ENCODE measurements at places on chromosomes 5 and 9. TPM values are rescaled to one million over a fixed set of nuclear protein-coding genes. Genes with fewer than 3 reads are reported as not detected.

The GFM2 gene
- total RNA-seq, result 44.8 TPM

The LCN1 gene
- not detected for total RNA-seq

The EMB gene
- total RNA-seq, result 19.7 TPM

DNA sequence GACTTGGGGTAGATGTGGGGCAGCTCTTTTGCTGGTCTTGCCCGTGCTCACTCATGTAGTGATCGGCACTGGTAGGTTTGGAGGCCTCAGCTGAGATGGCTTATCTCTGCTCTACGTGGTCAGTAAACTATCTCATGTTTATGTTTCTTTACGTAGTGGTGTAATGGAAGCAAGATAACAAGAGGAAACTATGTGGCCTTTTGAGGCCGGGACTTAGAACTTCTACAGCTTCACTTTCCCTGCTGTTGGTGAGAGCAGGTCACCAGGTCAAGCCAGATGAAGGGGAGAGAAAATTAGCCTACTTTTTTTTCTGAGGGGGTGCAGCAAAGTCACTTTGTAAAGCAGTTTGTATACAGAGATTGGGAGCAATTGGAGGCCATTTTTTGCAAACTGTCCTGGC, 8.5 kb downstream of the FOCAD start:
- no peaks in the 10 kb centered on the region for H3K4me1 ChIP-seq
- no peaks in the 10 kb centered on the region for H3K36me3 ChIP-seq
- no peak for DNase-seq
- H3K27me3 ChIP-seq, result no peaks in the 10 kb centered on the region
- no peak overlapping the region for H3K27ac ChIP-seq
- no peak overlapping the region for H3K4me3 ChIP-seq

Measured in glutamatergic neuron (in vitro differentiated cells).